ENCODE measurements at places on chromosomes 2 and 18. TPM values are rescaled to one million over a fixed set of nuclear protein-coding genes. Genes with fewer than 3 reads are reported as not detected.

DNA sequence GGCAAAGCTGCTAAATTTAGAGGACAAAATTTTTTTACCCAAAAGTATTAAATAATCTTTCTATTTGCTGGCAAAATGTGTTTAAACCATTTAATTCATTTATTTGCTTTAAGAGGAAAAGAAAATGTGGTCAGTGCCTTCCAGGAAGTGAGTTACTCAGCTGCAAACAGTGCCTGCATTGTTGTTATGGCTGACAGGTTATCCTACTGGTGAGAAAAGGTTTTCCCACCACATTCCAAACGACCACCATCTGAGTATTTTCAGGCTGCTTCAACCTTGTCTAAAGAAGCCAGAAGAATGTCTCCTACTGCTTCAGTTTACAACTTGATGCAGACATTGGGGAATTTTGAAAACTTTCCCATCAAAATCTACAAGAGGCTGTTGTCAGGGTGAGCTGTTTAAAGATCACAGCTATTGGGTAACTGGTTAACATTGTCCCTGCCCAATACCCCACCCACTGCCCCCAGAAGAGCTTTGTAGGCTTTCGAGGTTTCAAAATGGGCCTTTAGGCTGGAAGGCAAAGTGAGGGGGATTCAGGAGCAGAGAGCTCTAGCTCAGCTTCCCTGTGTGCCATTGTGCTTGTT lies 461.3 kb upstream of the FANCL start:
- DNase-seq, result peak; percentile 49

DNA sequence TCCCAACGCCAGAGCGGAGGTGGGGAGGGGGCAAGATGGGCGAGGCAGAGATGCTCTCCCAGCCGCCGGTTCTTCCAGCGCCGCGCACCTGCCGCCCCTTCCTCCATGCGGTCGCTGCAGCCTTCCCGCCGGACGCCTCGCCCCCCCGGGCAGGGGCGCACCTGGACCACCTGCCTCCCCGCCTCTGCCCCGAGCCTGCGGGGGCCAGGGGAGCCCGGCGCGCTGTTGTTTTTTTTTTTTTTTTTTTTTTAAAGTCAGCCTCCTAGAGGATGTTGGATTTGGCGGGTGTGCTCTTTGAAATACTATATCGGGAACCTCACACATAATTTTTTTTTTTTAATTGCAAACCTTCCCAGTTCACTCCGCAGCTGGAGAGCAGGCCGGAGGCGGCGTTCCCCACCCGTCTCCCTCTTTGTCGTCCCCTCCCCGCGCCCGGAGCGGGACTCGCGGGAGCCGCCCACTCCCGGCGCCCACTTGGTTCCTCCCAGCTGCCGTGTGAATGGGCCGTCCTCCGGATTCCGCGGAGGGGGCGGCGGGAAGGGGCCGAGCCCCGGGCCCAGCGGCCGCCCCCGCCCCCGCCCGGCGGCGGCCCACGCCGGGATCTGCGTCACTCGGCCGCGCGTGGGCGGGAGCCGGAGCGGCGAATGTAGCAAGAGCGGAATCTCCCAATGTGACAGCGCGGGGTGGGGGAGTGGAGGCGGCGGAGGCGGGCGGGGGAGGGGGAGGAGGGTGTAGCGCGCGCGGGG lies 421 bp upstream of the NAB1 start:
- peak; percentile 76 for DNase-seq

- DNase-seq, result no peak
Observed at GRCh38 chr2:62527478-62528210, 21.6 kb upstream of the TMEM17 start.

- no peak for DNase-seq
Observed at GRCh38 chr2:223221139-223221835, 169.3 kb downstream of the KCNE4 start.

GRCh38 chr2:232714969-232715368 lies 17.8 kb downstream of the GIGYF2 start:
- no peak for DNase-seq

GRCh38 chr18:70004696-70005095 lies 57.0 kb upstream of the CD226 start:
- no peak for DNase-seq

- DNase-seq, result no peak
Observed at GRCh38 chr2:98903064-98903355, 33.0 kb downstream of the CRACDL start.

- DNase-seq, result no peak
Observed at GRCh38 chr2:196169516-196169915, 1.9 kb downstream of the STK17B start.

GRCh38 chr2:121220995-121221394 lies 64.0 kb downstream of the TFCP2L1 start:
- DNase-seq, result peak; percentile 62

SCRN3 gene
- total RNA-seq, result 16.5 TPM

IL36RN gene
- total RNA-seq, result not detected

E2F6 gene
- total RNA-seq, result 12.2 TPM
